NCI-H69 (cell line): ENCODE measurements at places on chromosomes 3 and 15.
A peak's percentile ranks its signal among the peaks of the same experiment; 100 is the strongest.

GRCh38 chr3:68931406-68932149, 769 bp downstream of the TAFA4 start:
- peak; percentile 1 for DNase-seq

- DNase-seq, result no peak
Measured at GRCh38 chr3:100019719-100020118, 94.6 kb downstream of the FILIP1L start.

DNA sequence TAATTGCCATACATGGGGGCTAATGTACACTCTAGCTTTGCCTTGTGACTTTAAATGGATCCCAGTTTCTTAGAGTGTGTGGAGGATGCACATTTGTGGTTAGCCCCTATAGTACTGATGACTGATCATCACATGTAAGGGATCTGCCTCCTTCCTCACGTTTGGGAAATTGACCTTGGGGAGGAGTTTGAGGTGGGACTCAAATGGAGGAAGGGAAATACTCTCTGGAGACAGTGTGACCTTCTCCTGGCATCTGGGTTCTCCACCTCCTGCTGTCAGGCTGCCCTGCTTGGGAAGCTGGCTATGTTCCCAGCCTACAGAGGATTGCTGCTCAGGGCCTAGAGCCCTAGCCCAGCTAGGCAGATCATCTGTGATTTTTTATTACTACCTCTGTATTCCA, 48.7 kb downstream of the PPM1L start:
- peak; percentile 89 for DNase-seq

- DNase-seq, result no peak
Measured at GRCh38 chr3:196499061-196499460, 4.5 kb downstream of the RNF168 start.

GRCh38 chr3:48142316-48142870, 45.8 kb downstream of the CDC25A start:
- peak; percentile 73 for DNase-seq

DNA sequence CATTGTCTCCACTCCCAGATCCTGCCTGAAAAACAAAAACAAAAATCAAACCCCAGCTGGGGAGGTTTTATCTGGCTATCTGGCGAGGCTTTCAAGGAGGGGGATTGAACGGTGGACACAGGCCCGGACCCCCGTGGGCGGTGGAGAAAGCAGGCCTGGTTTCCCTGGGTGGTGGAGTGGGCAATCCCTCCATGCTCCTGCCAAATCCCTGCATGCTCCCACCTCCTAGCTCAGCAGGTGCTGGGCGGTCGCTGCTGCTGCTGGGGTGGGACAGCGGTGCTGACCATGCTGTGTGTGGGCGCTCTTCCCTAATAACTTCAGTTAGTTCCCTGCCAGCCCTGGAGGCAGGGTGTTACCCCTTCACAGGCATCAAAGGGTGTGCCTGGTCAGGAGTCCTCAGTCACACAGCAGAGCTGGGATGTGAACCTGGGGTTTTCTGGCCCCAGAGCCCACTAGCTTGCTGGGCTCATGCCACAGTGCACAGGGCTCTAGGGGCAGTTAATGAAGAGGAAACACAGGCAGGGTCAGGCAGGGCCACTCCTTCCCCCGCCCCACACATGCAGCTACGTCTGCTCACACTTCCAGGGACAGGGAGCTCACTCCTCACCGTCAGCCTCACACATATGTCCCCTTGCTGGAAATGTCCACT, 15.9 kb upstream of the PLXND1 start:
- DNase-seq, result no peak

DNA sequence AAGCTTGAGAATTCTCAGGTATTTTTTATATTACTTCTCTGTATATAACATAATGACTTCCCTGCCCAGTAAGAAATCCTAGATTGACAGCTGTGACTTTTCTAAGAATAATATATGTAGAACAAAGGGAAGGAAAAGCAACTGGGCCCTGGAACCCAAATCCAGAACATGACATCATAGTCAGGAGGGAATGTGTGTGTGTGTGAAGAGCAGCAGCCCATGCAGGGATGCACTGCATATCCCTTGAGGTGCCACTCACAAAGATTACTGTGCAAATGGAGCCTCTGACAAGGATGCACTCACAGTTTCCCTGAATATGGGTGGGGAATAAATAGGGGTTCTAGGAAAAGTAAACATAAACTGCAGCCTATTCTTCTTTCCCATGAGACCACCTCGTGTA, 279.5 kb downstream of the NEK10 start:
- DNase-seq, result no peak

DNA sequence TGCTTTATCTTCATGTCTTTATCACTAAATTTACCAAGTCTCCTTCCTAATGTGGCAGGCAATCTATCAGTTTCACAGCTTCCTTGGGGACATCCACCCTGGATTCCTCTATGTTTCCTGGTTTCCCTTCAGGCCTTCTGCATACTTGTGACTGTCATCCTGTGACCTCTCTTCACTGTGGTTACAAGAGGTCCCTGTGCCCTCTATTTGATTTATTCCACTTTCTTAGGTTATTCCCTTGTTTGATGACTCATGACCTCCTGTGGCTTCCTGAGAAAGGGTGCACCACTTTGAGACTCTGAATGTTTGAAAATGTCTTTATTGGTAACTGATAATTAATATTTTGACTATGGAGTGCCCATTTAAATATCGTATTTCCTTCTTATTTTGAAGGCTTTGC, 60.5 kb upstream of the KY start:
- DNase-seq, result peak; percentile 6

- DNase-seq, result no peak
Measured at GRCh38 chr3:56053727-56054126, 414.5 kb downstream of the ERC2 start.

DNA sequence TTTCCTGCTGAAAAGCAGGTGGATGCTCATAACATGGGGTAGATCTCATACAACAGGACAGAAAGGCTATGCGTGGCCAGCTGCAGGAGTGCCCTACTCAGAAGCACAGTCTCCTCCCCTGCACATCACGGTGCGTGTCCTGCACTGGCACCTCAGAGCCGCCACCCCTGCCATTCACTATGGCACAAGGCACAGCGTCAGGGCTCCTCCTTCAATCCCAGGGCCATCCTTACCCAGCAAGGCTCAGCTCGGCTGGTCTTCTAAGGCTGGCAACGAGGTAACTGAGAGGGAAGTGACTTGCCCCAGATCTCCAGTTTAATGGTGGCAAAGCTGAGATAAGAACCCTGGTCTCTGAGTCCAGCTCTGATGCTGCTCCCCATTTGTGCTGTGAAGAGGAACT, 97.1 kb downstream of the CPN2 start:
- DNase-seq, result no peak

DNA sequence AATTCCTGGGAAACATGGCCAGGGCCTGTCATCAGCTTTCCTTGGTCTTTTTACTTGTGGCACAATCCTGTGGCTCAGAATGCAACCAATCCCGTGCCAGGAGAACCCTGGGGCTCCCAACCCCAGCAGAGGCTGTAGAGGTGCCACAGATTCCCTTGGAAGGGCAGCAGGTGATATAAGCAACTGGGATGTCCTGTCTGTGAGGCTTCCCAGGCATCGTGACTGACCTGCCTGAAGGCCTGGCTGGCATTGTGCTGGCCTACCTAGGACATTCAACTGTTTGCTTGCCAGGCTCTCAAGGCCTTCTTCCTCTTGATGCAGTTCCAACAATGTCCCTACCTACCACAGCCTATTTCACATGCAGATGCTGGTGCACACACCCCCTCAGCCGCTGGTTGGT, 72.2 kb upstream of the MEX3B start:
- no peak for DNase-seq

DNA sequence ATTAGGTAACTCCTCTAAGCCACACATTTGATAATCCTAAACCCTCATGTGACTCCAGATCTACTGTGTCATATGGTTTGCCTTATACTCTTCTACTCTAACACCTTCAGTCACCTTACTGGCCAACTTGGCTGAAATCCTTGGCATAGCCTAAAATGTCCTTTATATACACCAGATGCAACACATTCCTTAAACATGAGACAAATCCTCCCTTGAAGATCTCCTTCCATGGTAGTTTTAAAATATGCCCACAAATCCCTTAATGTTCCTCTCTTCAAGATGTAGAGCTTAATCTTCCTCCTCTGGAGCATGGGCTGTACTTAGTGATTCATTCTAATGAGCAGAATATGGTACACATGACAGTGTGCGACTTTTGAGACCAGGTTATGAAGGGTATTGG, 238.9 kb downstream of the SUCLG2 start:
- DNase-seq, result no peak

DNA sequence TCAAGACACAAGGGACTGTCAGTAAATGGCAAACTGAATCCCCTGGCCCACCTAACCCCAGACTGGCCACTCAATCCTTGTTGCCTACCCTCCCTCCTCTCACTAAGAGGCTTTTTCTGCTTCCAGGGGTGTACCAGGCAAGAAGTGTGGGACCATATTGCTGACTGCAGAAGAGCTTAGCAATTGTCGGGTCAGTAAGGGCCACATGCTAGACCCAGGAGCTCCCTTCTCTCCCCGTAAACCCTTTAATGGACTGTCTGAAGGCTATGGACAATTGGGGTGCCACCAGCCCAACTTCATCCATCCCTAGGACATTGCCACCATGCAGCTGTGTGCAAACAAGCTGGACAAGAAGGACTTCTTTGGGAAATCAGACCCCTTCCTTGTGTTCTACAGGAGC, 8.8 kb downstream of the CPNE9 start:
- no peak for DNase-seq

- peak; percentile 23 for DNase-seq
Measured at GRCh38 chr3:64073158-64073761, 50.0 kb upstream of the PSMD6 start.

DNA sequence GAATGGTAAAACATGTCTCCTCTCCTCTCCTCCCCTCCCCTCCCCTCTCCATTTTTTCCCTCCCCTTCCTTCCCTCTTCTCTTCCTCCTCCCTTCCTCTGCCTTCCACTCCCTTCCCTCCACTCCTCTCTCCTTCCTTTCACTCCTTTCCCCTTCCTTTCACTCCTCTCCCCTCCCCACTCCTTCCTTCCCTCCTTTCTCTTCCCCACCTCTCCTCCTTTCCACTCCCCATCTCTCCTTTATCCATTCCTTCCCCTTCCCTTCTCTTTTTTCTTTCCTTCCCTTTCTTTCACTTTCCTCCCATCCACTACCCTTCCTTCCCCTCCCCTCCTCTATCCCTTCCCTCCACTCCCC, 621.9 kb downstream of the AGBL1 start:
- no peak for DNase-seq

GRCh38 chr3:35383719-35384555, 255.4 kb upstream of the ARPP21 start:
- DNase-seq, result peak; percentile 3

- DNase-seq, result no peak
Measured at GRCh38 chr3:69998759-69999139, 784 bp upstream of the SAMMSON start.
